ENCODE measurements at places on chromosomes 5 and 9.

GRCh38 chr5:69167493-69167855 lies 524 bp downstream of the CCNB1 start:
- no peak for DNase-seq

GRCh38 chr5:67983251-67984110 lies 232.1 kb upstream of the PIK3R1 start:
- DNase-seq = no peak

- peak; percentile 75 for DNase-seq
Measured at GRCh38 chr5:172871536-172871935, 37.5 kb downstream of the ERGIC1 start.

DNA sequence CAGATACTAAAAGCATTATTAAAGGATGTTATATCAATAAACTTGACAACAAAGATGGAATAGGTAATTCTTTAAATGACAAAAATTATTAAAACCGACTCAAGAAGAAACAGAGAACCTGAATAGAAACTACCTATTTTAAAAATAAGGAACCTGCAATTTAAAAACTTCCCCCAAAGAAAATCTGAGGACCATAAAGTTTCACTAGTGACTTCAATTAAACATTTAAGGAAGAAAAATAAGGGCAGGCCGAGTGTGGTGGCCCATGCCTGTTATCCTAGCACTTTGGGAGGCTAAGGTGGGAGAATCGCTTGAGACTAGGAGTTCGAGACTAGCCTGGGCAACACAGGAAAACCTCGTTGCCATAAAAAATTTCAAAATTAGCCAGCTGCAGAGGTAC lies 99.6 kb downstream of the FANCC start:
- DNase-seq = no peak

DNA sequence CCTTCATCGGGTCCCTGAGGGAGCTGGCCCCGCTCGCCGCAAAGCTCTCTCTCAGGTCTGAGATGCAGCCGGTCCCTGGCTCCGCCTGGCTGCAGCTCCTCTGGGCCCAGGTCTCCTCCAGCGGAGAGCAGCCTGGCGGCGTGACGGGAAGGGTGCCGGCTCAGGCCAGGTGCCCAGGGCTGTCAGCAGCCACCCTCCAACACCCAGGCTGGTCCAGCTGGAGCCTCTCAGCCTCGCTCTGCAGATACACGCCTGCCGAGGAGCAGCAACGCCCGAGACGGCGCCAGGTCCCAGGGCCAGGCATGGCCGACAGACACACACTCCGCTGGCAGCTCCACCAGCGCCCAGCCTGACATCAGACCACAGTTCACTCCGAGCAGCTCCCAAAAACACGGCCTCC lies 25.6 kb downstream of the FAM163B start:
- DNase-seq = no peak

DNA sequence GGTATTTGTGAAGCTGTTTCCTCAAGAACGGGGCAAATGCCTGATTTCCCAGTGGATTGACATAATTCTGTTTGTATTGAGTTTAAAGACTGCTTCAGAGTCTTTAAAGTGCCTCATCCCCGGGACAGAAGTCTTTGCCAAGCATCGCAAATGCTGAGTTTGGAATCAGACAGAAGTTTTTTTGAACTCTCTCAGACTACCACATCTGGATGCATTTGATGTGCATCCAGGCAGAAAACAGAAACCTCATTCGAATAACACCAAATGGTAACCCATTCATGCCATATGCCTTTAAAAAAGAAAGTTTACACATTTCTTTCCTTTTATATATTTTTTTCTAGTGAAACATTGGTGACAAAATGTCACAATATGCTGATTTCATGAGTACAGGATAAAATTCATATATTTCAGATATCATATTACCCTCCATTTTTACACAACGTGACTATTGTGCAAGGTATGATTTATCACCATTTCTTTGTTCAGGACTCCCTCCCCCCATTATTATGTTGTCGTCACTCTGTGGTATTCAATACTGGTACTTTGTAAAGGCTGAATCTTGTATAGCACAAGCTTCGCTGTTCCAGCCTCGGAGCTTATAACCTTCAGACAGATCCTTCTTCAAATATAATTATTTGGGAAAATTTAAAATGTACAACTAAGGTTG lies 91.1 kb downstream of the ZNF608 start:
- no peak for DNase-seq

DNA sequence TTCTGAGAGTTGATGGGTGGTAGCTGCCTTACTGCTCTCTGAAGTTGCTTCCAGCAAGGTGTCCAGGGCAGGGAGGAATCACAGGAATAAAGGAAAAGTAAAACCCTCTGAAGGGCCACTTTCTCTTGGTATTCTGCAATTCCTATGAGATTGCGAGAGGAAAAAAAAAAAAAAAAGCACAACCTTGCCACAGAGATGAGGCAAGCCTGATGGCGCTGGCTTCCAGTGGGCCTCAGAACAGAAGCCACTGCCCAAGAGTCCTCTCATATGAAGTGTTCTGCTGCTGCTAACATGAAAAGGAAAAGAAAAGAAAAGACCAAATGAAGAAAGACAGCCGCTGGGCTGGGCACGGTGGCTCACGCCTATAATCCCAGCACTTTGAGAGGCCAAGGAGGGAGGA lies 80.8 kb upstream of the IL17B start:
- no peak for DNase-seq

DNA sequence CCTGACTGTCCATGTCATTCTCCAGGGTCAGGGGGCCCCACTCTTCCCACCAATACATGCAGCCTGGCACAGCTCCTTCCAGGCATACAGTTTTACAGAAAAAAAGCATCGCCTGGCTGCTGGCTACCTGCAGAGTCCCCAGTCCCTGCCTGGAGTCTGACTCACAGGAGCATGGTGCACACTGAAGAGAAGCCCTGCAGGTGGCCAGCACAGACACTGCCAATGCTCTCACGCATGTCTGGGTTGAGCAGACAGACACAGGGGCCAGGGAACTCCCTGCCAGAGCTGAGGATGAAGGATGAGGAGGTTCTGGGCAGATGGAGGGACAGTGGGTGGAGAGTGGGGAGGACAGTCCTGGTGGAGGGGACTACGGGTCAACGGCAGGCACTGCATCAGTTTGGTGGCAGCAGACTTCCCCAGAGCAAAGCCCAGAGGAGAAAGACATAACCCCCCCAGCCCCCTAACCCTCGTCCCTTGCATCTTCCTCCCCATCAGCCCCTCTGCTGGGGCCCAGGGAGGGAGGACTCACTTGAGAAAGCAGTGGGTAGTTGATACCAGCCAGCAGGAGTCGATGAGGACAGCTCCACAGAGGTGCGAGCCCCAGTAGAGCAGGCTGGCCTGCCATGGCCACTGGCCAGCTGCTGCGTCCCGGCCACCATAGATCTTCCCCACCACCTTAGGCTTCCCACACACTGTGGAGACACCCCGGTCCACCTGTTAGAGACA lies 72.9 kb upstream of the SPTLC1 start:
- no peak for DNase-seq

All from retina (tissue), 1 donor.